ENCODE measurements at places on chromosomes 16 and 17.

DNA sequence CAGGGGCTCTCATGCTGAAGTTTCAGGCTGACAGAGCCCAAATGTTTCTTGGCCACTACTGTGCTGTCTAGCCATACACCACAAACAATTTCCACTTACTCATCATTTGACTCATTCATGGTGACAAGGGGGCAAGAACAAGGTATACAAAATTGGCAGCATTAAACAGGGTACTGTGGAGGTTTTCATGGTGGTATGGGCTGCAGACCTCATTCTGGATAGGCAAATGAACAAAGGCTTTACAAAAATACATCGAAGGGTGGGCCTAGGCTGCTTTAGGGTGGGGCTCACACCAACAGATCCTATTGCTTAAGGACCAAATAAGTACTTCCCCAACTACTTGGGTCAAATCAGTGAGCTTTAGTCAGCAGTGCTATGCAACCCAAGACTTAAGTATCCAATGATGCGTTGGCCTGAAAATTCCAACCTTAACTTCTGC, 53.0 kb downstream of the N4BP1 start:
- DNase-seq, result no peak

DNA sequence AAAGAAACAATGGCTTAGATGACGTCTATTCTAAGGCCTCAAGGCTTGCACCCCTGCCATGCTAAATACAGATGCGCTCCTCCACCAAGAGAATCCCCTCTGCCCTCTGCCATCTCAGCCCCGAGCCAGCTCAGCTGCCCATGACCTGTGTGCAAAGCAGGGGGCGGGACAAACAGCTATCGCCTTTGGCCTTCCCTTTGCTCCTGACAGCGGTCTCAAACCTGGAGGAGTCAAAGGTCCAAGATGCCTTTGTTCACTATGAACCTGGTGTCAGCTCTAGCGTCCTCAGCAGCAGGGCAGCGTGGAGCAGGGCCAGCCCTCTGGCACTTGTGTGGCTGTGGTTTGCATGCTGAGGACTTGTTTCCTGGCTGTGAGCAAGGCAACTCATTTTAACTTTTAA, 12.3 kb downstream of the SLX4 start:
- no peak for DNase-seq

- DNase-seq, result peak; percentile 27
Measured at GRCh38 chr17:50177983-50178834, 12.4 kb downstream of the SGCA start.

DNA sequence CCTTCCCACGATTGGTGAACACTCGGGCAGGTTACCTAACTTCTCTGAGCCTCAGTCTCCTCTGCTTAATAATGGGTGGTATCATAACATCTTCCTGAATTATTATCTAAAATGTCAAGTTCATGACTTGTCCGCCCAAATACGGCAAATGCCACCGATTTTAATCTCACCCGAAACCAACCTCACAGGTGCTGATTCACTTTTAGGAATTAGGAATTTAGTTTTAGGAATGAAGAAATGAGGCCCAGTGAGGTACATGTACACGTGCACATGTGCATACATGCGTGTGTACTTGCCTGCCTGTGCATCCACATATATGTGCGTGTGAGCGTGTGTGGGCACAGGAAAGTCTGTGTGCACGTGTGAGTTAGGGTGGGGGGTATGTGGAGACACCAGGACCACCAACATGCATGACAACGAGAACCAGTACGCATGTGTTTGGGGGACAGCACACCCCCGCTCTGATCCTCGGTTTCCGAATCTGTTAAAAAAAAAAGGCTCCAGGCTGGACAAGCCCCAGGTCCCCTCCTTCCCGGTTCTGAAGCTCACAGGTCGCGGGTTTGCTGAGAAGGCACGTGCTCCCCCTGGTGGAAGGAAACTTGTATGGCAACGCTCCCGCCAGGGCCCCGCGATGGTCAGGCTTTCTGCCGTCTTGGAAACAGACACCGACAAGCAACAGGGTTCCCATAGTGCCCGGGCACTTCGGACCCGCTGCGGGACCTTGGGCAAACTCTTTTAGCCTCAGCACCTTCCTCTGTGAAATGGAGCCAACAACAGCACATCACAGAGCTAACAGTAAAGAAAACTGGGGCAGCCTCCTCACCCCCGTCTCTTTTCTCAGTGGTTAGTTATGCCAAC, 219.2 kb downstream of the RBFOX3 start:
- peak; percentile 49 for DNase-seq

- DNase-seq, result peak; percentile 34
Measured at GRCh38 chr17:21125862-21126261, 902 bp upstream of the DHRS7B start.

DNA sequence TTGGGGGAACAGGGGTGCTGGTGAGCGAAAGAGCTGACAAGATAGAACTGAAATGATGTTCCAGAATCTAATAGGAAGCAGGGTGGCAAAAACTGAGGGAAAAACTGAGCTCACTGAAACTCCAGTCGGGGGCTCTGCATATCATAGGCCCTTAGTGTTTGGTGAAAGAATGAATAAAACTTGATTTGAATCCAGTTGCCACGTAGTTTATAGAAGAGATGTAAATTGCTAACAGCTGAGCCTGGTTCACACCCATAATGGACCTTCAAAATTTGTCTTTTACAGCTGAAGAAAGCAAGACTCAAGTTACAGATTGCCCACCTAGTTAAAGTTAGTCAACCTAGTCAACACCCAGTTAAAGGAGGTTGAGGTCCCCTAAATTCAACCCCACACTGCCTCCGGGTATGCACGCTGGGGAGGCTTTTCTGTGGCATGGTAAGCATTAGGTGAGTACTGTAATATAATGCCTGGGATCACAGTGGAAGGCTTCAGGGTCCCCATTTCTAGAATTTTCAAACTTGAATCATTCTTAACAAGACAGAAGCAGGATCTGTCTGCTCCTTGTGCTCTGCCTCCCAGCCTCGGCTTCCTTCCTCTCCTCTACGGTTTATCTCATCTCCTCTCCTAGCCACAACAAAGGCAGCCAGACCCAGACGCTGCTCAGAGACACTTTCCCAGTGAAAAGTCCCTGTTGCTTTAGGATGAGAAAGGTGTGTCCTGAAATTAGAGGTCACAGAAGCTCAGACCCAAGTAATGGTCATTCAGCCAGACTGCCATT, 26.9 kb upstream of the SUPT4H1 start:
- DNase-seq, result no peak

- DNase-seq, result no peak
Measured at GRCh38 chr17:44105483-44105882, 18.0 kb downstream of the HDAC5 start.

GRCh38 chr16:62539657-62540056, 503.4 kb upstream of the CDH8 start:
- DNase-seq, result no peak

- no peak for DNase-seq
Measured at GRCh38 chr17:17959520-17960361, 12.5 kb downstream of the TOM1L2 start.

- DNase-seq, result no peak
Measured at GRCh38 chr16:57289391-57290257, 5.2 kb upstream of the PLLP start.

DNA sequence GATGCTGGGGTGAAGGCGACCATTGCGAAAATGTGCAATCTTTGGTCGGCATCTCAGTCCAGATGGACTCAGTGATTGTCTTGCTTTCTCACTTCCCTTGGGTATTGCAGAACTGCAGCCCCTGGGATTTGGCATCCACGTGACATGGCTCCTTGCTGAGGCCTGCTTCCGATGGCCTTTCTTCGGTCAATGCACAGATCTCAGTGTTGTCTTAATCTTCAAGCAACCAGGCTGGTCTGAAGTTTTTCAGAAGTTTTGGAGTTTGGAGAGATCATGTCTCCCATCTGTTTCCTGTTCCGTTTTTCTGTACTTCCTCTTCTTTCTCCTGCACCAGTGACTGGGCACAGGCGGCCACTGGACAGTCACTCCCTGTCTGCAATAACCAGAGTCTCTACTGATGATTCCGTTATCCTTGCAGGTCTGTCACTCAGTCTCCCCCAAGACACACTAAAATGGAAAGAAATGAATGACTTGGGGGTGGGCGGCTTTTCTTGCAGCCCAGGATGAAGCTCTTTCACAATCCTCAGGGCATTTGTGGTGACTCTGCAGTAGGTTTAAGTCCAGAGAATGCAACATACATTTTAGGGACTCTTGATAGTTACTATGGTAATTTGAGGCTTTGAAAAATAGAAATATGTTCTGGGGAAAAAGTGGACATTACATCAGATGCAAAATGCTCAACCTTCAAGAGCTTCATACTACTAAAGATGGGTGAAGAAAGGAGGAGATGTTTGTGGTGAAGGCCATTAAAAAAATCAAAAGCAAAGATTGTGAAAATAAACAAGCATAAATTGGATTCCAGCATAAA, 106.3 kb upstream of the ZFHX3 start:
- DNase-seq, result no peak

- DNase-seq, result no peak
Measured at GRCh38 chr17:63946440-63947363, 14.6 kb upstream of the CD79B start.

DNA sequence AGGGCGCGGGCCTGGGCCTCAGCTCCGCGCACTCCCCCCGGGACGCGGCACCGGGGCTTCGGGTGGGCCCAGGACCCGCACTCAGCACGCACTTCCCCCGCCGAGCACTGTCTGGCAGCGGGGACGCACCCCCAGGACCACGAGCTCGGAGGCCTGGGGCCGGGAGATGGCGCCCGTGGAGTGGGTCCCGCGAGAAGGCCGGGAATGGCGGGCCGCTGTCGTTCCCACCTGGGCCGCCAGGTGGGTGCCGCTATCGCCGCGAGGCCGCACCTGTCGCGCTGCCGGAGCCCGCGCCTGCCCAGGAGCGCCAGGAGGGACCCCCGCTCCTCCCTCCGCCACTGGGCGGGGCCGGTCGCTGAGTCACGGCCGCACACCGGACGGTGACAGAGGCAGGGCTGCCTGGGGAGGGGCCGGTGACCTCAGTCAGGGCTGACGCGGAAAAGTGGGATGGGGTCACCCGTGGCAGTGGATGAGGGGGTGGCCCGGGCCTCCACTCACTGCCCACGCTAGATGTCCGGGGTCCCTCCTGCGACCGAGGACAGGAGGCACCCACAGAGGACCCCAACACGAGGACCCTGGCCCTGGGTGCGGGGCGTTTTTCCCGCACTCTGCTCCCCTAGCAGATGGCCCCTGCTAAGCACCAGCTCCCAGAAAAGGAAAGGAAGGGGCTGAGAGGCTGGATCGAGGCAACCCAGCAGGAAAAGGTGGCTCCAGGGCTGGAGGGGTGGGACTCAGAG, 6.9 kb upstream of the ACTG1 start:
- peak; percentile 58 for DNase-seq

- no peak for DNase-seq
Measured at GRCh38 chr17:75845933-75846691, 1.9 kb upstream of the UNC13D start.

DNA sequence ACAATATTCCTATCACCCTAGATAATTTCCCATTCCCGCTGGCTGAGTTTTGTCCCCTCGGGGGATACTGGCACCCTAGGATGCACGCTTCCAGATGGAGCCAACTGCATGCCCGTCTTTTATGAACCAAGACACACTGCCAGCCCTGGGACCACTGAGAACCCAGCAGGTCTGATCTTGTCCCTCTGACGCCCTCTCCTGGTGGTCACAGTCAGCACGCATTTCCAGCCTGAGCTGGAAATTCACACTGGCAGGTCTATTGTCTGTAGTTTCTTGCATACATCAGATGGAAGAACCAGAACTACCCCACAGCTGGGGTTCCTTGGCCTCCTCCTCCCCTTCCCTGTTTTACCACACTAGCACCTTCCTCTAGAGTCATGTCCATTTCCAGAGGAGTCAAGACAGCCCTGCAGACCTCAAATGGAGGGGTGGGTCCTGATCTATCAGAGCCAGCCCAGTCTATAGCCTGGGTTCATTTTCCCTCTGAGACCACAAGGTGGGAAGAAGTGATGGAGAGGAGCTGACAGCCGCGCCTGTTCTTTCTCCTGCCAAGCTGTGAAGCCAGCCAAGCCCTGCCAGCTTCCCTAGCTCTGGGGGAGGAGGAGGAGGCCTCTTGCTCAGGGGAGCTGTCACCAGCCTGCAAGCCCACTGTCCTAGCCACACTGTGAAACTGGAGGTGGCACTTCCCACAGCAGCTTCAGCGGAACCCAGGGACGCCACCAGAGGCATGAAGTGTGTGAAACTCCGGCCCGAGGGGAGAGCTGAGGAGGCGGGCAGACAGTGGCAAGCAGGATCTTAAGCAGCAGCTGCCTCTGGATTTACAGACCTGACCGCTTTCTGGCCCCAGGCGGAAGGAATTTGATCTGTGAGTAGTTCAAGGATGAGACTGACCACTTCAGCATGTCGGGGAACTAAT, 29.3 kb downstream of the MXRA7 start:
- peak; percentile 43 for DNase-seq

GRCh38 chr17:19317359-19318095, 45.0 kb downstream of the B9D1 start:
- no peak for DNase-seq

GRCh38 chr16:57310801-57311200, 26.3 kb upstream of the PLLP start:
- no peak for DNase-seq

- DNase-seq, result no peak
Measured at GRCh38 chr17:30829022-30829421, 2.7 kb upstream of the ATAD5 start.

All from activated T-helper 9 cell treated with anti-CD3 and anti-CD28 coated beads, Interleukin-2, amount 50 U/mL, for 16 hours (primary cell).